Bronchus fibroblast of lung (primary cell): ENCODE measurements at places on chromosomes 2 and 18. TPM values are rescaled to one million over a fixed set of nuclear protein-coding genes. Genes with fewer than 3 reads are reported as not detected.

Gene GKN1
- not detected in 2 replicates for total RNA-seq

Gene SERPINB13
- not detected in 2 replicates for total RNA-seq

Gene ACKR3
- total RNA-seq, result 0.15 TPM in 1 of 2 replicates, not detected in the other

Gene MRO
- total RNA-seq, result 0.30 TPM in 1 of 2 replicates, not detected in the other

Gene ROCK1
- 11.1 and 13.3 TPM in 2 replicates for total RNA-seq

Gene NEURL3
- not detected in 2 replicates for total RNA-seq

Gene TDRD15
- total RNA-seq, result not detected in 2 replicates

Gene TRIM43B
- not detected in 2 replicates for total RNA-seq

Gene ECEL1
- not detected in 2 replicates for total RNA-seq

Gene CCDC138
- total RNA-seq, result 3.1 and 3.9 TPM in 2 replicates

Gene VWC2L
- not detected in 2 replicates for total RNA-seq

Gene ZAP70
- not detected in 2 replicates for total RNA-seq

Gene CD8A
- not detected in 2 replicates for total RNA-seq

Gene SIX3
- not detected in 2 replicates for total RNA-seq
